ENCODE measurements at places on chromosomes 1 and 21. TPM values are rescaled to one million over a fixed set of nuclear protein-coding genes. Genes with fewer than 3 reads are reported as not detected.

Gene TIAM1
- 0.66 TPM for total RNA-seq

GRCh38 chr1:199821029-199821779 lies 206.3 kb upstream of the NR5A2 start:
- H3K36me3 ChIP-seq: no peaks in the 10 kb centered on the region
- no peak overlapping the region for H3K27ac ChIP-seq
- H3K27me3 ChIP-seq: no peaks in the 10 kb centered on the region
- H3K4me1 ChIP-seq: no peaks in the 10 kb centered on the region

DNA sequence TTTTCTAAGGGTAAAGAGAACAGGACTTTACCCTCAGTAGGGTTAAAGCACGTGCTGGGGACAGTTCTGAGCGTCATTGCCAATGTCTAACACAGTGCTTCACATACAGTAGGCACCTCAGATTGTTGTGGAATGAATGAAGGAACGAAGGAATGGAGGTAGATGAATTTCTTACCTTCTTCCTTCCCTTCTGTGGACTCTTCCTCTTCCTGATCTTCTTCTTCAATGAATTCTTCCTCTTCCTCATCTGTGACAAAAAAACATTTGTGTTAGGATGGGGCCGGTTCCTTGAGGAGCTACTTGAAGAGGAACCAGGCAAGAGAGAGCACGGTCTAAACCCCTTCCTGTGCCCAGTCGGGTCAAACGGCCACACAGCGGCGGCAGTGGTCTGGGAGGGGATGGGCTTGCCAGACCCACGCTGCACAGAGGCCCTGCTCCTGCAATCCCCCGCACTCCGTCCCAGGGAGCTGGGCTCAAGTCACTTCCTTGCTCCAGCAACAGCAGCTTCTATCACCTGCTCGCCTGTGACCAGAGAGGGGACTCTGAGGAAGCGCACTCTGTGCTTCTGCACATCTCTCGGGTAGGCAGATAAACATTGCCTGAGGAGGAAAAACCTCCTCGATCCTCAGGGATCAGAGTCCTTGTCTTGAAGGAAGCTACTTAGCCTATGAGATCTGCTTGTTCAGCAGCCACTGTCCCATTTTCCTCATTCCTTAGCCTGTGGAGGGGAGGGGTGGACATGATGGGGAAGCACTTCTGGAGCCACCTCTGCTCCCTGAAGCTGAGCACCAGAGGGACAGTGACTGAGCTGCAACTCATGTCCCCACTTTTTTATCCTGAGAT lies 8.0 kb upstream of the SLC30A2 start:
- H3K4me1 ChIP-seq: no peaks in the 10 kb centered on the region
- no peak overlapping the region for H3K4me3 ChIP-seq
- H3K36me3 ChIP-seq: no peaks in the 10 kb centered on the region
- H3K27me3 ChIP-seq: no peaks in the 10 kb centered on the region

- DNase-seq: no peak
- H3K4me3 ChIP-seq: no peak overlapping the region
- no peaks in the 10 kb centered on the region for H3K36me3 ChIP-seq
- H3K4me1 ChIP-seq: no peaks in the 10 kb centered on the region
- H3K27me3 ChIP-seq: no peaks in the 10 kb centered on the region
Measured at GRCh38 chr1:98110674-98111073, 189.8 kb upstream of the DPYD start.

Gene EIF4G3
- total RNA-seq: 43.4 TPM

- no peaks in the 10 kb centered on the region for H3K36me3 ChIP-seq
- H3K4me3 ChIP-seq: no peak overlapping the region
- H3K4me1 ChIP-seq: no peaks in the 10 kb centered on the region
Measured at GRCh38 chr1:56060906-56061305, 518.5 kb downstream of the PLPP3 start.

DNA sequence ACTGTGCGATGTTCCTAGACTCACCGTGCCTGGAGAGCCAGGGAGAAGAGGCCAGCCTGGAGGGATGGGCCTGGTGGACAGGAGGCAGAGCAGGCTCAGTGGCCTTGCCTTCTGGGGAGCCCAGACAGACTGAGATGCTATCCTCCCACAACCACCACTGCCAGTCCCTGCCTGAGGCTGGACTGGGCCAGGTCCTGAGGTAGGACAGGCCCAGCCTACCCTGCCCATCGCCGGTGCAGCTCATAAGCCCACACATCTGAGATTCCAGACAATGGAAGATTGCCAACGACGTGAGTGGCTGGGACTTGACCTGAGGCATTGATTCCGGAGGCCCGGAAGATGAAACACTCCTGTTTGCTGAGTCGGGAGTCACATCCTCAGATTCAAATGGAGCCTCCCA lies 5.8 kb downstream of the CLEC20A start:
- H3K27me3 ChIP-seq: no peaks in the 10 kb centered on the region
- H3K27ac ChIP-seq: no peak overlapping the region
- no peaks in the 10 kb centered on the region for H3K36me3 ChIP-seq
- no peak for DNase-seq

GRCh38 chr1:13697738-13698137 lies 2.2 kb upstream of the PRDM2 start:
- no peak overlapping the region for H3K27ac ChIP-seq
- no peak overlapping the region for H3K4me3 ChIP-seq
- no peaks in the 10 kb centered on the region for H3K36me3 ChIP-seq
- peaks cover 4% of the 10 kb centered on the region for H3K27me3 ChIP-seq

Gene DSCAM
- total RNA-seq: not detected

Gene CD53
- total RNA-seq: 7.5 TPM

DNA sequence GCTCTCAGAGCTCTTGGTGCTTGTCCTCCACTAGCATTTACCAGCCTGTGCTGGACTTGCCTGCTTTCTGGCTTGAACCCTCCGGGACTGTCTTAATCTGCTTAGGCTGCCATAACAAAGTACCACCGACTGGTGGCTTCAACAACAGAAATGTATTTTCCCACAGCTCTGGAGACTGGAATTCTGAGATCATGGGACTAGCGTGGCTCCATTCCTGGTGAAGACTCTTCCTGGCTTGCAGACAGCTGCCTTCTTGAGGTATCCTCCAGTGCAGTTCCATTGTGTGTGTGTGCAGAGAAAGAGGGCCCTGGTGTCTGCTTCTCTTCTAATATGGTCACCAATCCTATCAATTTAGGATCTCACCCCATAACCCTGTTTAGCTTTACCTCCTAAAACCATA lies 22.0 kb upstream of the RCAN1 start:
- peaks cover 4% of the 10 kb centered on the region for H3K27me3 ChIP-seq
- no peak overlapping the region for H3K4me3 ChIP-seq
- H3K27ac ChIP-seq: no peak overlapping the region
- no peak for DNase-seq
- H3K4me1 ChIP-seq: no peaks in the 10 kb centered on the region

Gene IL20
- not detected for total RNA-seq

GRCh38 chr1:40316595-40317393 lies at the start of gene COL9A2:
COL9A2 (minus strand) TSS chr1:40317286; CDS start chr1:40317197, 89 bp downstream.
- H3K27me3 ChIP-seq: peaks cover 47% of the 10 kb centered on the region
- peaks cover 4% of the 10 kb centered on the region for H3K4me1 ChIP-seq
- H3K27ac ChIP-seq: no peak within 1 kb of the TSS
- no peaks in the 10 kb centered on the region for H3K36me3 ChIP-seq

GRCh38 chr1:145740269-145740668 lies 21.0 kb downstream of the CD160 start:
- no peak overlapping the region for H3K4me3 ChIP-seq
- H3K27ac ChIP-seq: no peak overlapping the region
- H3K27me3 ChIP-seq: no peaks in the 10 kb centered on the region

DNA sequence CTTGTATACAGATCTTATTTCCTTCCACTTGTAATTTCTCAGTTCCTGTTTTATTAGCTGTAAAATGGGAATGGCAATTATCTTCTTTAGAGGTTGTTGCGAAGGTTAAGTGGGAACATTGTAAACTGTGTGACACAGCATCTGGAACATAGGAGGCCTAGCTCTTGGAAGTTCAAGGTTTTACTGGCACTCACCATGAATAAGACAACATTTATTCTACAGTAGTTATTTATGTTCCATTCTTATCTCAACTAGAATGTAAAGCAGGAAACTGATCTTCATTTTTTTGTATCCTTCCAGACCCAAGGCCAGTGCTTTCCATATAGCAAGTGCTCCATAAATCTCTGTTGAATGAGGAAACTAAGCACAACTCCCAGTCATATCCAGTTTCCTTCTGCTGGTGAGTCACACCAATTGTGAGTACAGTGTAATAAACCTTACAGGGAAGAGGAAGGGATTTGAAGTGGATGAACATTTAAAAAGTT lies 1.4 kb downstream of the BCL10 start:
- no peaks in the 10 kb centered on the region for H3K36me3 ChIP-seq
- peak overlapping the region; percentile 99 for H3K4me3 ChIP-seq
- no peaks in the 10 kb centered on the region for H3K27me3 ChIP-seq
- peak overlapping the region; percentile 98 for H3K27ac ChIP-seq
- DNase-seq: no peak

Gene ATPAF1
- total RNA-seq: 155 TPM

DNA sequence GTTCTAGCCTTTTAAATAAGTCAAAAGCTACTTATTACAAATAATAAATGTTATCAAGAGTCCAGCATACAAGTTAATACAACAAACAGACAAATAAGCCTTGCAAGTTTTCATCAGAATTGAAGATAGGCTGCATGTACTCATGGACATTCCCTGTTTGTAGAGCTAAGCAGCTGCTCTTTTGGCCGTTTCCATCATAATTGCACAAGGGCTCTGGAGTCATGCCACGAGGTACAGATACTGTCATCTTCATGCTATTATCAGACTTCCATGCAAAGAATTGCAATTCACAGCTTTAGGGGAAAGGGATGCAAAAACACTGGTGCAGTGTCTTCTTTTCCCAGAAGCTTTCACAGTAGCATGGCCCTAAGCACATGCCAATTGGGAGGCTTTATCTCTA lies 52.8 kb upstream of the TBX15 start:
- H3K27ac ChIP-seq: no peak overlapping the region
- H3K36me3 ChIP-seq: peaks cover 4% of the 10 kb centered on the region
- DNase-seq: peak; percentile 24
- no peaks in the 10 kb centered on the region for H3K4me1 ChIP-seq

DNA sequence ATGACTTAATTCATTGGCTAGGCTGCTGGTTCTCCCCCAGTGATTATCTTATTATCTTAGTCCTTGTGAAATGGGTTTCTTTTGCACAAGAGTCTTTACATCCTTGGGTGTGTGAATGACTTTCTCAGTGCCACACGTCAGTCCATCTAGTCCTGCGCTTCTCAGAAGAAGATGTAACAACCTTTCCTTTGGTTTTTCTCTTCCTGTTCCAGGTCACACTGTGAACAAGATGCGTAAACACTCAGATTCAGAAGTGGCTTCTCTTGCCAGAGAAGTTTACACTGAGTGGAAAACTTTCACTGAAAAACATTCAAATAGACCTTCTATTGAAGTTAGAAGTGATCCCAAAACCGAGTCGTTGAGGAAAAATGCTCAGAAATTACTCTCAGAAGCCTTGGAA lies 35.0 kb downstream of the TCEANC2 start:
- no peaks in the 10 kb centered on the region for H3K4me1 ChIP-seq
- H3K27me3 ChIP-seq: no peaks in the 10 kb centered on the region
- peaks cover 6% of the 10 kb centered on the region for H3K36me3 ChIP-seq
- H3K4me3 ChIP-seq: no peak overlapping the region
- no peak for DNase-seq

Gene GPATCH2
- total RNA-seq: 7.7 TPM

DNA sequence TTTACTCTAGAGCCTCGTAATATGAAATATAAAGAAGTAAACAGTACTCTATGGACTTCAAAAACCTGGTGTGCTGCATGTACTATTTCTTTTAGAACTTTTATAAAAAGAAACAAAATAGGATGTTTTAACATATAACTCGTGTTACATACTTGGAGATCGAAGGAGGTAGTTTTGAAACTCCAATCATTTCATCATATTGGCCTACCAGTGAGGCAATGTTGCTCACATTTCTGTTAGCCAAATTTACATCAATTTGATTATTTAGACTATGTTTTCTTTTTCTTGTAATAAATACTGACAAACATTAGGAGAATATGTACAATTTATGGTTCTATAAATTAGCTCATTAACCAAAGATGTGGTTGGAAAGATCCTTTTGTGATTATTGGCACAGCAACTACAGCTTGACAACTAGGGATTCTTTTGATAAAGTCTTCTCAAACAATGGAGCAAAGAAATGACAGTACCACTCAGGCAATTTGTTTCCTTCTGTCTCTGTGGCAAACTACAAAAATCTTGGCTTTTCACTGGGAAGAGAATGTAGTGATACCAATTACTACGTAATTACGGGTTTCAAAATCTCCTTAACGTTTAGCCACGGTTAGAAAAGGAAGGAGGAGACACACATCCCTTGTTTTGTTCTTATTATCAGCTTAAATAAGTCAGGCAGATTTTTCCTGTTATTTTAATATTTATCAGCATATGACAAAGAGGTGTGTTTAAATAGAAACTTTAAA lies 266.6 kb upstream of the SGIP1 start:
- DNase-seq: no peak
- H3K36me3 ChIP-seq: no peaks in the 10 kb centered on the region
- peak overlapping the region; percentile 24 for H3K4me3 ChIP-seq

GRCh38 chr1:218898921-218899320 lies 274.8 kb upstream of the LYPLAL1 start:
- H3K4me1 ChIP-seq: no peaks in the 10 kb centered on the region
- no peak overlapping the region for H3K27ac ChIP-seq
- no peak for DNase-seq

DNA sequence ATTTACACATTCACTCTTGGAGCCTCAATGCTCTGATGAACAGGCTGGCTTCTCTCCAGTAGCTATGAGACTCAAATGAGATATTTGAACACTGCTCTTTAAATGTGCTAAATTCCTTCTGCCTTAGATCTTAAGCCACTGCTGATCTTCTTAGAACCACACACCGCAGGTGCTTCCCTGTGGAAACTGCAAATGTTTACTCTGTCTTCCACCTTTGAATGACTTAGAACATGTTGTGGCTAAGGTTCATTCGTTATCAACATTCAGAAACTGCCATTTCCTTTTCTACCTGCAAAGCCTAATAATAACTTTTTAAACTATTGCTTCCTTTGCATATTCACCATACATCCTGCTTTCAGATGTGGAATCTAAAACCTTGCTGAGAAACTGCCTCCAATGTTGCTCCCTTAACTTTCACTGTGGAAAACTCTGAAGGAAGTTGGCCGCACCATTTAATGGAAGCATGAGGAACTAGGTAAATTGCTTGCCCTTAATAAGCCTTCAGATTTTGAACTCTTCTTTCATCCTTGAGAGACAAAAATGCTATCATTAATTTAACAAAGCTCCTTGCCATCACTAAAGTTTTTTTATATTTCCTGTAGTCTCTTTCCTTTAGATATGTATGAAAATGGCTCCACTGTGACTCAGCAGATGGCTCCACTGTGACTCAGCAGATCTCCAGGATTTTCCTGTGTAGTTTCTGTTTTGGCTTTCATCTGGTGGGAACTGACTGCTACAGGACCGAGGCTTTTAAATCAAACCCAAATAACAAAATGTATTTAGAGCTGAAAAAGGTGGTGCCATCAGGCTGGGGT lies 143.8 kb downstream of the TNFSF18 start:
- H3K4me1 ChIP-seq: no peaks in the 10 kb centered on the region
- no peaks in the 10 kb centered on the region for H3K36me3 ChIP-seq
- no peak overlapping the region for H3K4me3 ChIP-seq
- no peak for DNase-seq

- peak overlapping the region; percentile 34 for H3K27ac ChIP-seq
- H3K36me3 ChIP-seq: no peaks in the 10 kb centered on the region
- no peak overlapping the region for H3K4me3 ChIP-seq
- H3K4me1 ChIP-seq: peaks cover 48% of the 10 kb centered on the region
- no peak for DNase-seq
- H3K27me3 ChIP-seq: no peaks in the 10 kb centered on the region
Measured at GRCh38 chr1:232962761-232963745, 12.6 kb downstream of the NTPCR start.
